ENCODE measurements at places on chromosomes 16 and 17. TPM values are rescaled to one million over a fixed set of nuclear protein-coding genes. Genes with fewer than 3 reads are reported as not detected.

GRCh38 chr16:3748307-3748706 is 31.0 kb upstream of the TRAP1 start:
- no peak for DNase-seq

- no peak for DNase-seq
Measured at GRCh38 chr16:84810518-84811273, 9.1 kb upstream of the CRISPLD2 start.

DNA sequence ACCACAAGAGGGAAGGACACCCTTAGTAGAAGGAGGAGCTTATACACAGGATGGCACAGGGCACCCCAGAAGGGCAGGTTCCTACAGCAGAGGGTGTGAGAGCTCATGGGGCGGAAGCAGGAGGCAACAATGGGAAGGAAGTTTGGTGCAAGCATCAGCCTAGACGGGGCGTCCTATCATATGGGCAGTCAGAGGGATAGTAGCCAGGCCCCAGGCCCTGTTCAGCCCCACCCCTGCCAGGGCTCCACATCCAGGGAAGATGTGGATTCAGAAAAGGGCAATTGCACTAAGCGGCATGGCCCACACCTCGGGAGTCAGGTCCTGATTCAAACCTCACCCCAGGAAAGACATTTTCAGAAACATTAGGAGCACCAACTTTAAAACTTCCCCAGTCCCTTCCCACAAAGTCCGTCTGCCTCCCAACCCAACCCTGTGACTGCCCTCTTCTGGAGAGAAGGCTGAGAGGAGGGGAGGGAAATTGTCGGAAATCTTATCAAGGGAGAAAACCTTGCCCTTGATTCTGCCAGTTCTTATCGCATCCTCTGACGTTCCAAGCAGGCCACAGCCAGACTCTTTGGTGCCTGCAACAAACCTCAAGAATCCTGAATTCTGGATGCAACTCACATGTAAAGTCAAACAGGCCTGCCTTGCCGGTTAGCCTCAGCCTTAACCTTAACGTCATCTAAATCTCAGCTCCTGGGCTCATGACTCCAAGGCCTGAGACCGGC is 198.8 kb upstream of the CDH5 start:
- no peak for DNase-seq

DNA sequence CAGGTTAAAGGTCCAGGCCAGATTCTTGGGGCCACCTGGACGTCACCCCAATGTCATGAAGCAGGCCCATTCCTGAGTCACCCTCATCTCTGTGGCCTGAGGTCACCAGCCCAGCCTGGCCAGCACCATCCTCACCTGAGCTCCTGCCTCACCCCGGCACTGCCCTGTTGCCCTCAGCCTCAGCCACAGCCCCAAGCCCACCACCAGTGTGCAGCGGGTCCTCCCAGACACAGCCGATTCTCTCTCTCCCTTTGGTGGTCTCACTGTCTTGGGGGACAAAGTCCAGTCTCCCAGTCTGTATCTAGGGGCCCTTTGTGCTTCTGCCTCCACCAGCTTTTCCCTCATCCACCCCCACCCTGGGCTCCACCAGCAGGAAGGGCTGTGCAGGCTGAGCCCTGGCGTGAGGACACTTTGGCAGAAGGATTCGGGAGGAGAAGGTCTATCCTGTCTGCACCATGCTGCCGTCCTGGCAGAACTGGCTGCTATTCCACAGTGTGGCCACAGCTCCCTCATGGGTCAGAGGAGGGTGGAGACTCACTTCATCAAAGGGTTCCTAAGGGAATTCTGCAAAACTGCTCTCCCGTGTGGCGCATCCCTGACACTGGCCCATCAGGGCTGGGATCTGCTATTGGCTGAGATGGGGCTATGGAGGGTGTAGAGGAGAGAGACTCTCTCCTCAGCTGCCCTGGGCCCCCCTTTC is 64.3 kb downstream of the PRMT7 start:
- no peak for DNase-seq

DNA sequence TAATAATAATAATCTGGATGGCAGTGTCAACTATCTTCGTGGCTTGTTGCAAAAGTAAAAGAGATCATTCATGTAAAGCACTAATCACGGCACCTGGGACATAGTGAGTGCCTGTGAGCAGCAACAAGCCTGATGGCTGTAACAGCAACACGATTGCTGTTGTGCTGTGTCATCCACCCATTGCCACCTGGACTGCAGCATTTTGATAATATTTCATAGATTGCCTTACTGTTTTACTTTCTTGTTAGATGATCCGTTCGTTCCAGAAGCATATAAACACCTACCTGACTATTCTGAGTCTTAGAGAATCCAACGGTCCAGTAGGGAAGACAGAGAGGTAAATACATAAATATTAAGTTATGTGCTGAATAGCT is 3.1 kb upstream of the MRPS23 start:
- no peak for DNase-seq

- DNase-seq: no peak
Measured at GRCh38 chr17:27810902-27811557, 10.7 kb upstream of the NOS2 start.

- DNase-seq: no peak
Measured at GRCh38 chr17:60641810-60642220, 35.8 kb upstream of the BCAS3 start.

- DNase-seq: no peak
Measured at GRCh38 chr17:3956983-3957382, 7.3 kb downstream of the ATP2A3 start.

- peak; percentile 73 for DNase-seq
Measured at GRCh38 chr17:32265192-32265923, at the start of gene RHBDL3. Gene RHBDL3, plus strand, starts transcription at chr17:32265832. Its CDS starts 358 bp downstream, at chr17:32266190.

DNA sequence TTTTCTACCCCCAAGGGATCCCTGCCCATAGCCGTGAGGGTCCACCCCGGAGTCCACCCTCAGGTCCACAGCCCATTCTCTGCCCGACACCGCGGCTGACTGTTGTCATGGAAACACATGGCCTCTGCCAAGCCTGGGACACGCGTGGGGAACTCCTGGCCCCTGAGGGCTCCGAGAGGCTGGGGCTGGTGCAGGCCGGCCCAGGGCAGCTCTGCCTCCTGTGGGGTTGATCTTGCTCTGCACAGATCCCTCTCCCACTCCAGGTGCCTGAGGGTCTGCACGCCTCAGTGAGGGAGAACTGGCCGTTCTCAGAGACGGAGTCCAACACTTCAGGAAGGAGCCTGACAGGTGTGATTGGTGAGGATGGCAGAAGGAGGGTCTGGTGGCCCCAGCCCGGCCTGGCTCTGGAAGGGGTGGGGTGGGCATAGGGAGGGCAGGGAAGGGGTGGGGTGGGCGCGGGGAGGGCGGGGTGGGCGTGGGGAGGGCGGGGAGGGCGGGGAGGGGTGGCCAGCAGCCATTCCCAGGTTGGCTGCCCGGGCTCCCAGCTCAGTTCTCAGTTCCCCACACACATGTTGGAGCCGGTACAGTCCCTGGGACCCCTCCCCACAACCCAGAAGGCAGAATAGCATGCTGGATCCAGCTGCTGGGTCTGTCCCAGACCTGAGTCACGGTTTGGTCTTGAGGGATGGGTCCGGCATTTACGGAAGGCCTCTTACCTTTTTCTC is 6.4 kb downstream of the MRPL28 start:
- DNase-seq: no peak

- DNase-seq: peak; percentile 86
Measured at GRCh38 chr17:21295036-21295952, 10.8 kb downstream of the MAP2K3 start.

DNA sequence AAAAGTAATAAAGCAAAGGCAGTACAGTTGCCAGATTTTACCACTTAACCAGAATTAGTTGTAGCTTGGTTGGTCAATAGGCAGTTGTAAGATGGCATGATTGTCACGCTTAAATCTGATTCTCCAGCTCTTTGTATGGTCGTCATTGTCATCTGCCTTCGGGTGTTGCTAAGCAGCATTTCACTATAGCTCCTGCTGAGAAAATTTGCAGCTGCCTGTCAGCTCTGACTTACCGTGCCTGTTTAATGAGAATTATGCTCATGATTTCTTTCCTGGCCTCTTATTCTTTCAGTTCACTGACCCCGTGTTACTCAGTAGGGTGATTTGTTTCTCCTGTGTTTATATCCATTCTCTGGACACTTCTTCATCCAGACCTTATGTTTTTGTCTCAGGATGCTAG is 66.7 kb downstream of the TANGO6 start:
- DNase-seq: no peak

GRCh38 chr17:40915199-40915661 is 22.2 kb downstream of the KRT23 start:
- no peak for DNase-seq

DNA sequence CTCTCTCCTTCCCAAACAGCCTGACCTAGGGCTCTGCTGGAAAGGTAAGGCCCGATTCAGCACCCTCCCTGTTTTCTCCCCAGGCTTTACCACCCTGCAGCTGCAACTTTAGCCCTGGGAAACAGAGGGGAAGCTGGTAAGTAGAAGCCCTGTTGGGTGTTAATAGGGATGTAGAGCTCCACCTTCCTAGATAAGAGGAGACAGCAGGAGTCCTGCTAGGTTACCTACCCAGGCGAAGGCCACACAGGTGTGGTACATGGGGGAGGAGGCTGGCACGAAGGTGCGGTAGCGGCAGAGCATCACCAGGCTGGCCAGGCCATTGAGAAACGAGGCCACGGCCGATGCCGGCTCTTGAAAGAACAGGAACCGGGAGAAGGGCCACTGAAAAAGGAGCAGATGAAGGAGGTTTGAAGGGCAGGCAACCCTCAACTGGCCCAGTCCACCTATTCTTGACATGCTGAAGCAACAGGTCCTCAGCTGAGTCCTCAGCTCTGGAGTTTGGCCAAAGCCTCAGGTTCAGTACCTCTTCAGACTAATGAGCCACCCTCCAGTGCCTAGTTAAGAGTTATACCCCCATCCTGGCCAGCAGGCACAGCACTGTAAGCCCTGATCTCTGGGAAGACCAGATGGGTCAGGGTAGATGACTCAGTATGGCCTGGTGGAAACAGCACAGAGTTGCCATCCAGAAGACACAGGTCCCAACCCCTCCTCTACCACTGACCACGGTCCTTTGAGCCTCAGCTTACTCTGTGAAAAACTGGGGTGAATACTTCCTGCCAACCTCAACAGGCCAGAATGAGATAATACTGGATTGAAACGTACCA is 3.3 kb downstream of the PGAP3 start:
- DNase-seq: peak; percentile 27

DNA sequence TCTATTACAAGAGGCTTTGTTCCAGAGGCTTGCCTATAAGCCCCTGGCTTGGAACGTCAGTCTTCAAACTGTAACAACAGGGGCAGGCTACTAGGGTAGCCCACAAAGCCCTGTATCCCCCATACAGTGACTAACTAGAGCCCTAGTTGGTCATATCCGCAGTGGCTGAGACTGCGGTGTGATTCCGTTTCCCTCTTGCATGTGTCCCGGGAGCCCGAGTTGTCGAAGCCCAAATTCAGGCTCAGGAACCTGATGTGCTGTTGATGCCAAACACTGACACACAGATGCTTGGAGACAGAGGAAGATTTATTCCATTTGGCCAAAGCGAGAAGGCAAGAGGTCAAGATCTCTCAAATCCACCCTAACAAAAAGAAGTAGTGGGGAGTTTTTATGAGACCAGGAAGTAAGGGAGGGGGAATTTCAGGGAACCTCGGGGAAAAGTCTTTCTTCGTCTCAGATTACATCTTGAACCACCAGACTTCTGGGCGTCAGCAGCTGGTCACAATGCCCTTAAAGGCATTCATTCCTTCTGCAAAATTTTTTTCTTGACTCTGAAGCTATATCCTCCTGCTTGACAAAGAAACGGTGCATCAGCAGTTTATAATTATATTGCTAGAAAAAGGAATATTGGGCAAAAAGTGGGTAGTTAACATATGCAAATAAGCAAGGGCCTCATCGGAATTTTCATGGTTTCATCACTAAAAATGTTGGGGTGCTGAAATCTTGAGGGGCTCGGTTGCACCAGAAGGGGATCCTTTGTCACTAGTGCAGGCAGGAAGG is 879 bp downstream of the SLFN5 start:
- peak; percentile 54 for DNase-seq

DNA sequence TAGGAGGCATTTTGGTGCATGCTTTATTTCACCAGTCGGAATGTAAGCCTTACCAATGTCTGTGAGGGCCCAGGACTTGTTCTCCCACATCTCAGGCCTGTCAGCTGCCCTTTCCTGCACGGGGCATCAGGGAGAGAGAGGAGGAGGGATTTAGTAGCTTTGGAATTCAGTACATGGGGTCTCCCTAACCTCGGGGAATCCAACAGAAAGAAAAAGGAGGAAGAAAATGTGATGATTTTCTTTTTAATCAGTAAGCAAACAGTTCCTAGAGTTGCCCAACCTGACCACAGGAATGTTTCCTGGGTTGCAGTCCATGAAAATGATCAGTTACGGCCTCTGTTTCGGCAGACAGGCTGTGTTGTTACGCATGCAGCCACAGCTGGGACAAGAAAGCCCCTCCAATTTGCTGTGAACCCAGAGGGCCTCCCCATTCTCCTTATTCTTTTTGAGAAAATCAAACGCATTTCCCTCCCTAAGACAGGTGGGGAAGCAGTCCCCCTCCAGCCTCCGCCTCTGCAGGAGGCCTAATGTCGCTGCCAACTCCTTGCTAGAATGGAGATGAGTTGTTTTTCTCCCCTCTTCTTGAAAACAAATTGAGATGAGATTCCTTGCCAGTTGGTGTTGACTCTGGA is 53.1 kb upstream of the TANGO6 start:
- no peak for DNase-seq

DNA sequence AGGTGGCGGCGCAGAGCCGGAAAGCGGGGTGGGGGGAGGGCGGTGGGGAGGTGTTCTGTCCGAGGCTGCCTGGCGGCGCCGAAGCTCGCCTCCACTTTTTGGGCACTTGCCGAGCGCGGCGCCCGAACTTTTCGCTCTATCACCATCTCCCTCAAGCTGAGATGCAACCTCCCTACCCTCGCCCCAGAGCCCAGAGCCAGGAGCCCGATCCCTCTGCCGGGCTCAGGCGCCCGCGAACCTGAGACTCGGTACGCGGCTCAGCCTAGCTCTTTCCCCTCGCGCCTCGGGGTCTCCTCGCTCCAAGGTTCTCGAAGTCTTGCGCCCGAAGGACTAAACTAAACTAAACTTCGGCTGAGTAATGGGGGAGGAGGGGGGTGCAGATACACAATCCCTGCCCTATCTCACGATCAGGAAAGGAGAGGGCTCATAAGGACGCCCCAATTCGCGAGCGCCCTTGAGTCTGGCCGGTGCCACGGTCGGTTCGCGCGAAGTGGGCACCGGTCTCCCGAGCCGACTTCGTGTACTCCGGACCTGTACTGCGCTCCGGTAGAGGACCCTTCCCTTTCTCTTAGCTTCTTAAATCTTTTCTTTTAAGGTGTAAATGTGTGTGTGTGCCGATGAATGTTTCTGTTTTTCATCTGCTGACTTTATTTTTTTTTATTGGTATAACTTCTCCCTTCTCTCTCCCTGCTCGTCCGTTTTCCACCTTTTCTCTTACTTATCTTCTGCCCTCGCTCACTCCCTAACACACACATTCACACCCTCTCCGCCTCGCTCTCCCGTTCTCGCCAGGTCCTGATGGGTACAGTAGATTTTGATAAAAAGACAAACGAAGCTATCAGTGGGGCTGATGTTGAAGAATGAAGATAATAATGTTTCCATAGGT is 1.9 kb upstream of the SALL1 start:
- DNase-seq: no peak

- DNase-seq: no peak
Measured at GRCh38 chr17:60229188-60229802, 79.5 kb downstream of the CA4 start.

C17orf113 gene
- total RNA-seq: 0.52 TPM

ABCA8 gene
- 38.6 TPM for total RNA-seq

CDH8 gene
- total RNA-seq: not detected

ZNF597 gene
- total RNA-seq: 2.0 TPM

LGALS9B gene
- not detected for total RNA-seq

POLR3E gene
- total RNA-seq: 41.8 TPM

CYB5B gene
- 59.8 TPM for total RNA-seq

SLC35G6 gene
- total RNA-seq: not detected

HS3ST3B1 gene
- 1.7 TPM for total RNA-seq

HBA2 gene
- total RNA-seq: 37.2 TPM

CYGB gene
- total RNA-seq: 28.0 TPM

CA10 gene
- not detected for total RNA-seq

RNF157 gene
- total RNA-seq: 18.0 TPM

KRTAP9-8 gene
- not detected for total RNA-seq
